ENCODE measurements at places on chromosomes 3 and 15.

- no peak for DNase-seq
These were observed 685 bp downstream of the ADAMTSL3 start for GRCh38 chr15:83654379-83655236.

DNA sequence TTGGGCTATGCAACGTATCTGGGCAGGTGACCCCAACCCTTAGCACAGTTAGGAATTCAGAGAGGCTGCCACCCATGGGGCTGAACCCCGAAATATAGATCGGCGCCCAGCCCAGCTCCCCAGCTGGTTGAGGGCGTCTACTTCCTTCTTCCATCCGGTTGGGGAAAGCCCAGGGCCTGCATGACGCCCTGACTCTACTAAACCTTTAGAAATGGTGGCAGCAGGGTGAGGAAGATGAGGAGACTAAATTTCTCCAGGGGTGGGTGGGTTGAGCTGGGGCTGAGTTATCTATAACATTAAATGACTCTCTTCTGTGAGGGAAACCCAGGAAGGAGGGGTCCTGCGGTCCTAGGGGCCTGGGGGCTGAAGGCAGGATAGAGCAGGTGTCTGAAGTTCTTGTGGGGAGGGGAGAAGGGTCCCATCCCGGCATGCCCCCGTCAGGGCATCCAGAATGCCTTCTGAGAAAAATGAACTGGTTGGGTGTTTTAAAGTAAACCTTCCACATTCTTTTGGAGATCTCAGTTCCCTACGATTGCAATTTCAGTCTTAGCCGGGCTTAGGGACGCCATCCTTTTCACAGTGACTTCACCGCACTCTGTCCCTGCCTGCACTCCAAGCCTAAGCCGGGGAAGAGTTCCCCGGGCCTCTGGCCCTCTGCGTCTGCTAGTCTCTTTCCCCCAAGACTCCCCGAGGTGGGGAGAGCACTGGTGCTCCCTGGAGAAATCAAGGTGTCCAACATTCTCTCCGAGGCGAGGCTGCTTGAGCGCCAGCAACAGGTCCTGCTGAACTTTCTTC is 28.5 kb downstream of the NR2F2 start:
- DNase-seq = no peak

DNA sequence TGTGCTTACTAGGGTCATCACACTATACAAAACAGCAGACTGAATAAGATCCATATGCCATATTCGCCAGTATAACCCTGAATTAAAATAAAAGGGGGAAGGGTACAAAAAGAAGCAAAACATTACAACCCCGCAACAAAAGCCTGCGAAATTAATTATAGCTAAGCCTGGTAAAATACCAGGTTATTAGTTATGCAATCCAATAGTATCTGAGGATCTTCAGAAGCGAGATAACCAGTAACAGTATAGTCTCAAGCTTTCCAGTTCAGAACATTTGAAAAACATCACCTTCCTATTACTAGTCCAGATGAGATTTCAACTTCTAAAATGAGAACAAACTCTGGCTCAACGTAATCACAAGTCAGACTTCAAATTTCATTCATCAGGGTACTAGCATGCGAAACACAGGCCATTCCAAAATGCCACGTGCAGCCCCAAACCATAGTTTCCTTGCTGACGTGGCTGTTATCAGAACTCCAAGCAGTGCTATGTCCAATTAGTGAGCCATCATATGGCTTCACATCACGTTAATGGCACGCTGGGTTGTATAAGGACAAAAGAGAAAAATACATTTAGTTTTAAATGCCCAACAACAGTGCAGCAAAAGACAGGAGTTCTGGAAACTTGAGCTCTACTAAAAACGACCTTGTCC is 1.1 kb downstream of the SSR3 start:
- peak; percentile 49 for DNase-seq

- no peak for DNase-seq
These were observed 19.3 kb downstream of the C3orf85 start for GRCh38 chr3:109155828-109156227.

DNA sequence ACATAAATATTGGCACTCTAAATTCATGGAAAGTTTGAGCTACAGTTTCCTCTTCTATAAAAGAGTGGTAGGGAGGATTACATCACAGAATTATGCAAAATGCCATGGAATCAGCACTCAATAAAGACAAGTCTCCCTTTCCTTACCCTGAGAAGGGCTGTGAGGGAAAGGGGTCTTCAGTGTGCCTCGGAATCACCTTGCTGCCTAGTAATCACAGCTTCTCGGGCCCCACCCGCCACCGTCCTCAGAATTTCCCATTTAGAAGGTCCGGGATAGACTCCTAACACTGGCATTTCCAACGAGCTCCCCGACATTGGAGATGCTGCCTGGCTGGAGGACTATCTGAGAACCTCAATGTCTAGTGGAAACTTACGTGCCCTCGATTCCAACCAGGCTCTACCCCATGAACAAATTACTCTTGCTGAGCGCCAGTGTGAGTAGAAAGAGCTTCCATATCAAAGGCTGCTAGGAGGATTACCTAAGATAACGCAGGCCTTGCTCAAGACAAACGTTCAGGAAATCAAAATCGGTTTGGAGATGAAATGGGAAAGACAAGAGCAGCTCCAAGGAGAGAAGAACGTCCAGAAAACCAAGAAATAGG is 92.1 kb upstream of the CHD2 start:
- peak; percentile 88 for DNase-seq

DNA sequence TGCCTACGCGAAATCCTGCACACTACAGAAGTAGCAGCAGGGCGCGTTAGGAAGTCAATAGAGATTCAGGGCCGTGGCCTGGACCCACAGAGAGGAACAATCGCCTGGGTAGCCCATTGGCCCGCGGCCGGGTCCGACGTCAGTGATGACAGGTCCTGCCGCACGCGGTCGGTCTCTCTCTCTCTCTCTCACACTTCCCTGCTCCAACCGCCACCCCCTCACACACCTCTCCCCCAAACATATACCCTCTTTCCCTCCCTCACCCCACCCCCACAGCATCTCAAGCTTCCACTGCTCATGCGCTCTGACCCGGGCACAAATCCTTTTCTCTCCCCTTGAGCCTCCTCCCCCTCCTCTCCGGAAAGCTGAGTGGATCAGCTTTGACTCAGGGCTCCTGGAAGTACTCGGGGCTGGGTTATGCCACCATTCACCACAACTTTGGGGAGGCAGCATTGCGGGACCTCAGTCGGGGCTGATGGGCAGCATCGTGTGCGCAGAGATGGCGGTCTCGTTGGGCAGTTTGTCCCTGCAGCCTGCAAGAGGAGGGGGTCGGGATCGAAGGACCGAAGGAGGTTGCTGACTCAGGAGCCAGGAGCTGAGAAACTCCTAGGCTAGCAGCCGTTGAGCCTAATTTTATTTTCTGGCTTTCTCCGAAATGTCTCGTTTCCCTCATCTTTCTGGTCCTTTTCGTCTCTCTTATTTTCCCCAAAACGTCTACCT is 9.0 kb downstream of the ZIC4 start:
- no peak for DNase-seq

DNA sequence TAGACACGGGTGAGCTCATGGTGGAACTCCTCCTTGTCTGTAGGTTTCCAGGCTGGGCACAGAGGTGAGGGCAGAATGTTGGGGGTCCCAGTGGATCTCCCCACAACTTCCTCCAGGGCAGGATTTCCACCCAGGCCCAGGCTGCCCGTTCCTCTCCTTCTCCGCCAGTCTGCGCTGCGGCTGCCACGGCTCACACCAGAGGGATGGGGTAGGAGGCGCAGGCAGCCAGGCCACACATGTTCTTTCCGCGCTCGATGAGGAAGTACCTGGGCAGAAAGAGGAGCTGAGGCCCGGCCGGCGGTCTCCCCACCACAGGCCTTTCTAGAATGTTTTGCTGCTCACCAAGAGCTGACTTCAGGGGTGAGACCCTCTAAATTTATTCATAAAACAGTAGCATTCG is 22.9 kb downstream of the CTSH start:
- DNase-seq = no peak

GRCh38 chr15:37733628-37734027 is 200.8 kb upstream of the TMCO5A start:
- DNase-seq = no peak

DNA sequence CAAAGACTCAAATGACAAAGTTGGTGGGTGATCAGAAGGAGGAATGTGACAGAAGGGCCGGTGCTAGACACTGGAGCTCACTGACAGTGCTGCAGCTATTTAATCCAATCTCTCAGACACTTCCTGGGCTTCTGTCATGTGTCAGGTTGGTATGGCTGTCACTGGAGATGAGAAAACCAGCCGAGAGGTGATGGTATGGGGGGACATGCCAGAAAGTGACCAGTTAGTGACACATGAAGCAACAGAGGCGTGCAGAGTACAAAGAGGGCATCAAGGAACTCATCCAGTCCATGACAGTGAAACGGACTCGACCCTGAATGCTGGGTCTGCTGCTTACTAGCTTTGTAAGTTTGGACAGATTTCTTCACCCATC is 219.5 kb downstream of the CADPS start:
- no peak for DNase-seq

DNA sequence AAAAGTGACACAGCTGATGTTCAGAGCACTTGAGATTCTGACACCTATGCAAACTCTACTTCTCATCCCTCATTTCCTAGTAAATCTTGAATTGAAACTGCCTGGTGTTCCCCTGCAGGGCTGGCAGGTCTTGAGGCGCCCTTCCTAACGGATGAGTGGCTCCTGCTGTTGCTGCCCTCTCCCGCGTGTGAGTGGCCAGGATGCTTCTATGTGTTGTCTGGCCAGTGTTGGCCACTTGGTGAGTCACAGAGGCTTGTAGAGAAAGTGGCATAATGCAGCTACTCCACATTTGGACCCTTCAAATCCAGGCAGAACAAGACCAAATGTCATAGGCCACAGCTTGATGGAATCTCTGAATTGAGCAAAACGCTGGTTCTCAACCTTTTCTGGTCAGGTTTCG is 63.6 kb downstream of the MOBP start:
- DNase-seq = no peak

Measured in suppressor macrophage treated with lipopolysaccharide for 1 hour (primary cell).